ENCODE measurements at places on chromosomes 12 and 14.

GRCh38 chr12:5262450-5262849 is 169.5 kb upstream of the NTF3 start:
- no peak for DNase-seq

DNA sequence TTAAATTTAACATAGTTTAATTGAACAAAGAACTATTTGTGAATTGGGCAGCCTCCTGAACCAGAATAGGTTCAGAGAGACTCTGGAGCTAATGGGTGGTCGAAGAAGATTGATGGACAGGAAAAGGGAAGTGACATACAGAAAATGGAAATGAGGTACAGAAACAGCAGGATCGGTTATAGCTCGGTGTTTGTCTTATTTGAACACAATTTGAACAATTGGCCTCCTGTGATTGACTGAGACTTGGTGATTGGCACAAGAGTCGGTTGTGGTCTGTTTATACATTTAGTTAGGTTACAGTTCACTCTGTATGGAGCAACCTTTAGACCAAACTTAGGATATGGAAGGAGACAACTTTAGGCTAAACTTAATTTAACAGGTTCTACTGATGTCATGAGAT is 18.4 kb upstream of the CFL2 start:
- no peak for DNase-seq

- DNase-seq: no peak
Observed at GRCh38 chr12:27517961-27518665, 5.9 kb upstream of the PPFIBP1 start.

GRCh38 chr12:106586803-106587684 is 4.2 kb downstream of the RFX4 start:
- DNase-seq: no peak

GRCh38 chr14:102063109-102063807 is 23.6 kb downstream of the HSP90AA1 start:
- DNase-seq: no peak

- no peak for DNase-seq
Observed at GRCh38 chr14:60756847-60757246, 22.3 kb downstream of the MNAT1 start.

DNA sequence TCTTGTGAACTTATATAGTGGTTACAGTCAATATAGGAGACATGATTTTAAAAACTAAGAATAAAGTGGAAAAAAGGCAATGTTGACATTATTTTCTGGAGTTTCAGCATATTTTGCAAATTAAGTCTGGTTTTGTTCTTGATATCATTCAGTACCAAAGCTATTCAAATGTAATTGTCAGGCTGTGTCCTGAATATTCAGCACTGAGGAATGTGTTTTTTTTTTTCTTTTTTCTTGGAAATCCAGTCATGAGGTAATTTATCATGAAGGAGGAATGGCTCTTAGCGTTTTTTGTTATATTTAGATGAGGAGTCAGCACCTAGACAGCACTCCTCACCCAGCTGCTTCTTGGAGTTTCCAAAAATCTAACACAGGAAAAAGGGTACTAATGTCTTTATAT is 225.5 kb downstream of the CCDC91 start:
- DNase-seq: no peak

DNA sequence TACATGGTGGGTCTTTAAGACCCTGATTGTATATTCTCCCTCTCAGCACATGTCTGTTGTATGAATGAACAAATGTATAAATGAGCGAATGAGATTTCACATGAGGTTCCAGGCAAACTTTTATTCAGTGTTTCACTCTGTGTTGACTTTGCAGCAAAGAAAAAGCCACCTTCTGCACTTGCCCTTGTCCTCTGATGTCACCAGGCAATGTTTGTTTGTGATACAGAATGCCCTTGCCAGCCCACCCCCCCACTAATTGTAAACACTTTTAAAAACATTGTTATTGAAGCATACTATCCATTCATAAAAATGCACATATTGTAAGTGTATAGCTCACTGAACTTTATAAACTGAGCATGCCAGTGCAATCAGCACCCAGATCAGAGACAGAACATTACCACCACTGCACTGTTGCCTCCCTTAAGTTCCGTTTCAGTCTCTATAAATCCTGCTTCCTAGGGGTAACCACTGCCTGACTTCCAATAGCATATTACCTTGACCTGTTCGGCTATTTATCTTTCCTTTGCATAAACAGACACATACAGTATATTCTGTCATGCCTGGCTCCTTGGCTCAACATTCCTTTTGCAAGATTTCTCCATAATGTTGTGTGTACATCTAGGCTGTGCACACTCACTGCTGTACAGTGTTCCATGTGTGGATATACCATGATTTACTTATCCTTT is 11.3 kb upstream of the LTA4H start:
- DNase-seq: no peak

DNA sequence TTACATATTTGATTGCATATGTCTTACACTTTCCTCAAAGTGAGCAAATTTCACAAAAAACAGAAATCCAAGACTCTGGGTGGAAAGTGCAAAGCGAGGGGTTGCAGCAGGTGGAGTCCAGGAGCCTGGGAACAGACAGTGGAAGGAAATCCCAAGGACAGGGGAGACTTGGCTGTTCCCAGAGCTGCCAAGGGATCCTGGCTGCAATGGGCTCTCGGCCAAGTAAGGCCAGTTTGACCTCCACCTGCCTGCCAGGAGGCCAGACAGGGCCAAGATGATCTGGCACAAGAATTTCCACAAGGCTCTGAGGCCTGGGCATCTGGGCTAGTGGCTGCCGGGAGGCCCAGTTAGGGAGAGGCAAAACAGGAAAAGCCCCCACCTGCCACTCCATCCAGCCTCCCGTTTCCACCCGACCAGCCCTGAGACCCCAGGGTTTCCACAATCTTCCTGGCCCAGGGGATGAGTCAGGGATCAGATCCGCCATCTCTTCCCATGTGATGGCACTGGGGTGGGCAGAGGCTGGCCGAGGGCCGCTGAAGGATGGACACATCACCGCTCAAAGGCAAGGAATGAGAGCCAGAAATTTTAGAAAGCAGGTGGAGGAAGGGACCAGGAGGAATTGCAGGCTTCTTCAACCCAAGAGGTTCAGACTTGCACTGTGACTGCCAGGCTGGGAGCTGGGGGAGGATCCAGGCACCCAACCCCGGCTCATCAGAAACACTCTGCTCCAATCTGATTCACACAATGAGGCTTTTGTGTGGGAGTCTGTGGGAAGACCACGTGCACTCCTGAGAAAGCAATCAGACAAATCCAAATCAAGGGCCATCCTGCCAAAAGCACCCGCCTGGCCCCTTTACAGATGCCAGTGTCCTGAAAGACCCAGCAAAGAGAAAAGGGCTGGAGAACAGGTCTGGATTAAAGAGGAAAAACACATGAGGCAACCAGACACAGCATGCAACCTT is 16.3 kb downstream of the SCARB1 start:
- DNase-seq: no peak

GRCh38 chr12:22408610-22409376 is 74.3 kb upstream of the ST8SIA1 start:
- DNase-seq: no peak

DNA sequence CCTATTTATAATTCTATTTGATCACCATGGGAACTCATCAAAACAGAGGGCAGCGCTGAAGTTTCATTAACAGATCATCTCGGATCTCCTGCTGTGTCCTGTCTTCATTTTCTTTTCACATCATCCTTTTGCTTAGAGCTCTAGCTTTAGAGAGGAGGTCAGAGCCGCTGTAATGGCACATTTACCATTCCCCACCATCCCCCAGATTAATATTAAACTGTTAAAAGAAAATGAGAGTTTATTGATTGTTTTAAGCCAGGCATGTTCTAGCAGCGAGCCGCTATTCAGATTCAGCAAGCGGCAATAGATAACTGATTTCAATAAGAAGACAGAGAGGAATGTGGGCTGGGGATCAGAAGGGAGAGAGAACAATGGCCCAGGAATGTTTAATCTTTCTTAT is 308.8 kb downstream of the EGLN3 start:
- DNase-seq: no peak

Measured in activated naive CD4-positive, alpha-beta T cell (primary cell).